ENCODE measurements at places on chromosomes 1 and 21.

DNA sequence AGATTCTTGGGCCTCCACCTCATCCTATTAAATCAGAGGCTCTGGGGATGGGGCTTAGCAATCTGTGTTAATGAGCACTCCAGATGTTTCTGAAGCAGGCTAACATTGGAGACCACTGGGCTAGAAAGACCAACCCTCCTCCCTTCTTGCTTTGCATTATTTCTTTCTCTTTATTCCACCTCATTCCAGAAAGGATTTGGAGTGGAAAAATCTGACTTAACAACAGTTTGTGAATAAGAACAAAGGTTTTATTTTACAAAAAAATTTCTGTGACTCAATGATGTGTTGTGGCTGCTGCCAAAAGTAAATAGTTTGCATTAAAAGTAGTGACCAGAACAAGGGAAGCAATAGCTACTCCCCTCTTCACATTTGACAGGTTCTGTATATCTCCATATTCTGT is 79.4 kb downstream of the TGFB2 start:
- DNase-seq = no peak

- DNase-seq = no peak
These were observed 39.4 kb downstream of the SLAMF6 start for GRCh38 chr1:160483505-160484185.

GRCh38 chr1:13818926-13819325 is 118.9 kb downstream of the PRDM2 start:
- no peak for DNase-seq

DNA sequence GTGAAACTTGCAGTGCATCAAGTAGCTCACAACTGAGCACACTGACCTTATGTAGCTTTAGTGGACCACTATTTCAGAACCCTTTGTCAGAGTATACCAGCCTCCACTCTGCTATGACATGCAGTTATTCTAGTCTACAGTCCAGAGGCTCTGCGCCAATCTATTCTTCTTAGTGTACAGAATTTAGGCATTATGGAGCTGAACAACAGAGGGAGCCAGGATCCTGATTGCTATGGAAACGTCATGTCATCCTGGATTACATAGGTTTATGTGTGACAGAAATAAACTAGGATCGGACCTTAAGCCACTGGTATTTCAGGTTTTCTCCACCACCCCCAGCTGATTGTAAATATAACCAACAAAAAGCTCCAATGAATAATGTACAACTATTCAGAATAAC is 48.1 kb upstream of the EEIG2 start:
- DNase-seq = no peak

- DNase-seq = no peak
These were observed 5.1 kb downstream of the PEF1 start for GRCh38 chr1:31639543-31639942.

GRCh38 chr21:44566403-44566802 is 7.1 kb upstream of the KRTAP10-4 start:
- DNase-seq = no peak

All from NCI-H1105 treated with DMSO at 0.1 percent for 48 hours (cell line).